Non-pigmented ciliary epithelial cell (primary cell): ENCODE measurements at places on chromosomes 2 and 18.

DNA sequence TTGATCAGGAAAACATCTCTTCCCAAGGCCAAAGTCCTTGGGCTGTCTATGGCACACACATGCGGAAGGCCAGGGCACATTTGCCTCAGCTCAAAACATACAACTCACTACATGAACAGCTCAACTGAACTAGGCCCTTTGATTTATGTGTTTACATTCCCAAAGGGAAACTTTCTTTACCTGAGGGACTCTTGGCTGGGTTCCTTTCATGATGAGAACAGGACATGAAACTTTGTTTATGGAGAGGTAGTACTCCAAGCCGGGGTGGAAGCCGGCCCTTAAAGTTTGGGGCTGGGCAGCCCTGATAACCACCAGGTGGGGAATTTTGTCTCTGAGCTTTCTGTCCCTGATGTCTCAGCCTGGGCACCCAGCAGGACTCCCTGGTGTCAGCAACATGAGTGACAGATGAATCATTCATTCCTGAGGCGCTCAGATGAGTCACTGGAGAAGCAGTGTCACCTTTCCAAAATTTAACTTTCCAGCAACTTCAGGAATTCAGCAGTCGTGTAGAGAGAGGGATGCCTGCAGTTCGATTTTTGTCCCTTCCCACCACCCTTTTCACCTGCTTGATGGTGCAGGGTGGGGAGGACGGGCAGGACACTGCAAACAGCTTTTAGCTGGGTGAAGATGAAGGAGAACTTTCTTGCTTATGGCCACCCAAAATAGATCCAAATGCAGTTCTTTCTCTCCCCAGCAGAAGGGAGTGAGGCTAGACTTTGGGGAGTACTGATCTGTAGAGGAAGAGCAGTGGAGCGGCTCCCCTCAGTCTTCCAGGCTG, 331.6 kb downstream of the DYSF start:
- DNase-seq: no peak

- no peak for DNase-seq
These were observed 17.9 kb upstream of the GMCL1 start for GRCh38 chr2:69811591-69811990.

GRCh38 chr2:45974762-45975408, 322.3 kb upstream of the EPAS1 start:
- DNase-seq: no peak

GRCh38 chr2:15955232-15955988, 15.1 kb downstream of the MYCN start:
- no peak for DNase-seq

- DNase-seq: no peak
These were observed 18.8 kb upstream of the FAM110C start for GRCh38 chr2:65121-65520.

DNA sequence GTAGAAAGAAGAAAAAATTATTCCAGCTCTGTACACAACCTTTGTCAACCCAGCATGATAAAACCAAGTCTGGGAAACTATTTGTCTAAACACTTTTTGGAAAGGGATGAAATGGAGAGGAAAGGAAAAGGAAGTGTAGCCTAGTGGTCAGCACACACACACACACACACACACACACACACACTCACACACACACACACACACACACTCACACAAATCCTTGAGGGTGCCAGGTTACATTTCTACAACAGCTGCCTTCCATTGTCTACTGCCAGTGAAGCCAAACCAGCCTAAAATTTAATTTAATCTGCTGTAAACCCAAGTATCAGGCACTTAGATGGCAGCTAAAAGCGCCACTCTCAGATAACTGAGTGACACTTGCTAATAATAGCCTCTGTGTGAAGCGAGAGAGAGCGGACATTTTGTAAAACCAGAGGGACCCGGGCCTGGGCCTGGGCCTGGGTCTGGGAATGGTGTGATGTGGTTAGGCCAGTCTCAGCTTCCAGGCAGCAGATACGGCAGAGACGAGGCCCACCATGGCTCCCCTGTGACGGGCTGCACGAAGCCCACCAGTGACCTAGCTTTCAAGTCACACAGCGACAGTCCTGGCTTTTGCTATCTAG, 32.4 kb downstream of the BCL11A start:
- DNase-seq: no peak

GRCh38 chr18:60372596-60372995, at the start of gene MC4R:
TSS of gene MC4R (minus strand) at chr18:60372775. CDS start at chr18:60372349, 426 bp downstream.
- peak; percentile 57 for DNase-seq

GRCh38 chr2:204576362-204576979, 31.2 kb downstream of the PARD3B start:
- DNase-seq: no peak

- no peak for DNase-seq
These were observed 98.5 kb upstream of the UXS1 start for GRCh38 chr2:106292627-106293026.

- no peak for DNase-seq
These were observed 315.9 kb downstream of the GPD2 start for GRCh38 chr2:156752042-156752441.

GRCh38 chr18:74760026-74760425, 162.4 kb downstream of the ZNF407 start:
- no peak for DNase-seq

DNA sequence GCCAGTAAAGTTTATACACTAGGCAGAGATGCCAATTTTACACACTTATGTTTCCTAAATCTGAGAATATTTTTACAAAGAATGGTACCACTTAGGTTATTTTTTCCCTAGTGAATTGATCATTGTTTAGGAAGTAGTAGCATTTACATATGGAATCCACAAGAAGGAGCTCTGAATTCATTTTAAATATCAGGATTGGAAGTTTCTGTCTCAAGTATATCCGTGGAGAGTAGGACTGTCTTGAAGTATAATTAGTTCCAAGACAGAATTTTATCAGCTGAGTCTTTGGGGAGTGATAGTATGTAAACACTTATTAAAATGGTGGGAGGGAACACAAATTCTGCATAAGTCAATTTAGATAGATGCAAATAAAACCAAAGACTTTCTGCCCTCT, 82.3 kb upstream of the FAM98A start:
- DNase-seq: no peak
